ENCODE measurements at places on chromosomes 5 and 9.

- no peak for DNase-seq
Measured at GRCh38 chr9:36937951-36938350, 96.1 kb downstream of the PAX5 start.

- DNase-seq, result no peak
Measured at GRCh38 chr5:153530357-153531143, 40.1 kb downstream of the GRIA1 start.

GRCh38 chr9:2639786-2640185, 18.2 kb downstream of the VLDLR start:
- no peak for DNase-seq

- DNase-seq, result no peak
Measured at GRCh38 chr5:115325296-115325959, 29.0 kb upstream of the CCDC112 start.

DNA sequence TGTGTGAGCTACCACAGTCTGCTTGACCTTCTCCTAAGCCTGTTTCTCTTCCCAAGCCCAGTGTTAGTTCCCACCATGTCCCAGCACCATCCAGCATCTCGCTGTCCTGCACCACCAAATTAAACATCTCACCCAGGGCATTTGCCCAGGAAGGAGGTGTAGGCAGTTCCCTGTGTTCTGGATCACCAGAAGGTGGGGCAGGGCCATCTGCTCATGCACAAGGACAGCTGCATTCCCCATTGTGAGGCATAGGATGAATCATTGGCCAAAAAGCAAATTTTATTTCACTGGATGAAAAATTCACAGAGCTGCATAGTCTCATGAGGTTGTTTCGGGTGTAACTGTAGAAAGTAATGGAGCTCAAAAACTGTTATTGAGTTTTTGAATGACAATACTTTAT, 89.5 kb upstream of the GRIA1 start:
- DNase-seq, result no peak

DNA sequence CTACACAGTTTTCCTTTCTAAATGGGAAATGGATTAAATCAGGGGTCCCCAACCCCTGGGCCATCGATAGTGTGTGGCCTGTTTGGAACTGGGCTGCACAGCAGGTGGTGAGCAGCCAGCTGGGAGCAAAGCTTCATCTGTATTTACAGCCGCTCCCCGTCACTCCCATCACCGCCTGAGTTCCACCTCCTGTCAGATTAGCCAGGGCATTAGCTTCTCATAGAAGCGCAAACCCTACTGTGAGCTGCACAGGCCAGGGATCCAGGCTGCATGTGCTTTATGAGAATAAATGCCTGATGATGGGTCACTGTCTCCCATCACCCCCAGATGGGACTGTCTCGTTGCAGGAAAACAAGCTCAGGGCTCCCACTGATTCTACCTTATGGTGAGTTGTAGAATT, 41.2 kb upstream of the FLT4 start:
- no peak for DNase-seq
